ENCODE measurements at places on chromosomes 12 and 14.

- DNase-seq, result no peak
Observed at GRCh38 chr14:71508901-71509300, 423.3 kb upstream of the RGS6 start.

DNA sequence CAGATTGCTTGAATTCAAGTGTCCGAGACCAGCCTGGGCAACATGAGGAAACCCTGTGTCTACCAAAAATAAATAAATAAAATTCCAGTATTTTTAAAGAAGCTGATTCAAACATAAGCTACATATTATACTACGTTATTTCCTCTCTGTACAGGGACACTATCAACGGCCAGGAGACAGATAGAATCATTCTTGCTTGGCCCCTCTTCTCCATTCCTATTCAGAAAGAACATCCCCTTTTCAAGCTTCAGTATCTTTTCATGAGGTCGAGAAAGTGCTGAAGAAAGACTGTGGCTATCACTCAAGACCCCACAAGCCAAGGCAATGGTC, 314 bp upstream of the DHRS7 start:
- DNase-seq, result no peak

DNA sequence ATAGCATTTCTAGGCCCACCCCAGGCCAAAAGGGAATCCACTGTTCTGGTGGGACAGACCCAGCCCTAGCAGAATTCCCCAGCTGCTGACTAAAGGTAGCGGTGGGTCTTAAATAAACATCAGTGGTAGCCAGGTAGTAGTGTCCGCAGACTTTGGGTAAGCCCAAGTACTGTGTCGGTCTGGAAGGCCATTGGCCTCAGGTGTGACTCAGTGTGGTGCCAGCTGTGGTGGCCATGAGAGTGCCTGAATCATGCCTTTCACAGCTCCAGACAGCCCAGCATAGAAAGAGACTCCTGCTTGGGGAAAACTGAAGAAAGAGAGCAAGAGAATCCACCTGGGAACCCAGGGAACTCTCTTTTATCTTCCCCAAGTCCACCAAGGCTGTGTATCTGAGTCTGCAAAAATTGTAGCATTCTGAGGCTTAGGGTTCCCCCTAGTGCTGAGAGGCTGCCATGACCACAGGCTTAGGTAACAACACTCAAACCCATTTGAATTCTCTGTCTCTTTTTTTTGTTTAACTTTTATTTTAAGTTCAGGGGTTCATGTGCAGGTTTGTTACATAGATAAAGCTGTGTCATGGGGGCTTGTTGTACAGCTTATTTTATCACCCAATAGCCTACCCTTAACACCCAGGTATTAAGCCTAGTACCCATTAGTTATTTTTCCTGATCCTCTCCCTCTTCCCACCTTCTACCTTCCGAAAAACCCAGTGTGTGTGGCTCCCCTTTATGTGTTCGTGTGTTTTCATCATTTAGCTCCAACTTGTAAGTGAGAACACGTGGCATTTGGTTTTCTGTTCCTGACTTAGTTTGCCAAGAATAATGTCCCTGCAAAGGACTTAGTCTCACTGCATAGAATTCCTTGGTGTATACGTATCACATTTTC, 16.7 kb upstream of the CD163L1 start:
- peak; percentile 35 for DNase-seq

- DNase-seq, result no peak
Observed at GRCh38 chr14:22549324-22549962, 39.6 kb downstream of the DAD1 start.

DNA sequence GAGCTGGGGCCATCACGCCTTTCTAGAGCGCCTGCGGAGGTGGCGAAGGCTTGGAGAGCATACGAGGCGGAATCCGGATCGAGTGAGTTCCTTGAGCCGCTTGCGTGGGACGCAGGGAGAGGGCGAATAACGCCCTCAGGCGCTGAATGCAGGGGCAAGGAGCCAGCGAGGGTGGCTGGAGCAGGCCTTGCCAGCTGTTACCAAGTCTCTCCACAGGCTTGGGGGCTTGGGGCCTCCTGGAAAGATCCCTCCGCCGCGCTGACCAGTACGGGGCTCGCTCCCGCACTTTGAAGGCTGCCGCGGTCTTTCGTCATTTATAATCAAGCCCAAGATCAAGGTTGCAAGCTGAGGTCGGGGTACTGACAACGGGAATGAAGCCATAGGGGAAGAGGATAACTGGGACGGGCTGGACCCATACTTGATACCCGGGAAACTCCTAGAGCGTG, 1.2 kb downstream of the FLRT2 start:
- DNase-seq, result no peak

- DNase-seq, result no peak
Observed at GRCh38 chr12:125853670-125854069, 788.4 kb downstream of the AACS start.

GRCh38 chr12:88413646-88414045, 166.6 kb downstream of the KITLG start:
- DNase-seq, result no peak

GRCh38 chr12:5027046-5027821, 16.4 kb upstream of the KCNA5 start:
- no peak for DNase-seq

DNA sequence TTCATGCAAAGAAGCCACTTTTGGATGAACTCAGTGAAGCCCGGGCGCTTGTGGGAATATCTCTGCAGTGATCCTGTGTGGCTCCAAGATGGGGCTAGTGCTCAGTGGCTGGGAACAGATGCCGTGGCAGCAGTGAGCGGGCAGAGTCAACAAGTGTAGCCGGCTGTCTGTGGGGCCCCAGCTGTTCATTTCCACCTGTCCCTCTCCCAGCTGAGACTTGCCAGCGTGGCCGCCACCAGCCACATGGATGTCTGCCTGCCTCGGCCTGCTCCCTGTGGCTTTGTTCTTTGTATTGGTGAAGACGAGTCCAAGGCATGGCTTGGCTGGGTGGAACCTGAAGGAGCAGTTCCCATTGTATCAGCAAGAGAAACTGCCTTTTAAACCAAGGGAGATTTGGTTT, 77.3 kb downstream of the NOS1 start:
- no peak for DNase-seq

GRCh38 chr12:28316049-28316448, 125.8 kb downstream of the CCDC91 start:
- no peak for DNase-seq
